ENCODE measurements at places on chromosomes 6 and 20. TPM values are rescaled to one million over a fixed set of nuclear protein-coding genes. Genes with fewer than 3 reads are reported as not detected.

DNA sequence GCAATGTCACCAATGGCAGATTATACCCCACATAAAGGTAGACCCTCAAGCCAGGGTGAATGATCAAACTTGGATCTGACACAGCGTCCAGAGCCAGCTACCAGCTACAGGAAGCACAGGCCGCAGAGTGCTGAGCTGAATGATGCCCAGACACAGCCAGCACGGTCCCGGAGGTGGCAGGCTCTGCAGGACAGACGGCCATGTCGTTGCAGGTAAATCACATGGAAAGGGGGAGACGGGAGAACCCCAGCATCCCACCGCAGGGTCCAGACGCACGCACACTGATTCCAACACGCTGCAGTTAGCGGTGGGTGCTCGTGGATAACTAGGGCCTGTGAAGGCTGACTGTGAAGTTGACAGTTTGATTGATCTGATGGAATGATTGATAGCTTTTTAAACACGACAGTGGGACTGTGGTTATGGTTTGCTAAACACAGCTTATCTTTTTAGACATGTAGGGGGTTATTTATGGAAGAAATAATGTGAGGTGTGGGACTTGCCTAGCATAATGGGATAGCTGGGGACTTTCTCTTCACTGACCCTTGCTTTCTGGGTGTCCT is 228.5 kb downstream of the ERMARD start:
- DNase-seq: no peak

The OR2J3 gene
- not detected for total RNA-seq

The SRMS gene
- not detected for total RNA-seq

- DNase-seq: no peak
These were observed 23.8 kb downstream of the FKBP5 start for GRCh38 chr6:35664945-35665344.

The ECT2L gene
- 0.37 TPM for total RNA-seq

The PPP1R3G gene
- 13.9 TPM for total RNA-seq

- no peak for DNase-seq
These were observed 188.0 kb upstream of the TAB2 start for GRCh38 chr6:149129371-149130077.

- DNase-seq: no peak
These were observed 171.9 kb upstream of the PMEPA1 start for GRCh38 chr20:57881466-57882385.
